ENCODE measurements at places on chromosomes 5 and 9.

DNA sequence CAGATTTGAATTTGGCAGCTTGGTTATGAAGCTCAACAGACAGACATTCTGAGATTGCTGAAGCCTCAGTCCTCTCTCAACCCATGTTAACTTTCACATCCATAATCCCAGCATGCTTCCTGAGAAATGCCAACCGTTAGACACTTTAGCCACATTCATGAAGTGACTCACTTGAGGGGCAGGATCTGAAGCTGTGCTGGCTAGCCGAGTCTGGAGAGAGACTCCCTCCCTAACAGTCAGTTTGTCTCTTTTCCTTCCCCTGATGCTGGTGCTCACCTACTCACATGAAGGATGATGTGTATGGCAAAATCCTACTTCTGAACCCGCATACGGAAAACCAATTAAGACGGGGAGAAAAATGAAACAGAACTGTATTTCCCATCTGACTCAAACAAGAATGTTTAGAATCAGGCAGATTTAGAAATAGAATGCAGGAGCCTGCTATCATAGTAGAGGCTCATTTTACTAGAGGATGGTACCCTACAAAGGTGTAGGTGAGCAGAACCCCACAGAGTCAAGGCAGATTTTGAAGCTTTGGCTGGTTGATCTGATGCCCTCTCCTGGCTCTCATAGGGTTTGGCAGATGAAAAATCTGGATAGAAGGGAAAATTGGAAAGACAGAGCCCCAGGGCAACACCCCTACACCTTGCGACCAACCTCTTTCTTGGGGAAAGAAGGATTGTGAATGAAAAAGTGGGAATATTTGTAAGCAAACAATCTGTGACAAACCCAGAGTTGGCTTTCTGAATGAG is 150.9 kb upstream of the LHFPL2 start:
- DNase-seq = peak; percentile 44

GRCh38 chr5:142428036-142428772 is 103.4 kb upstream of the SPRY4 start:
- DNase-seq = no peak

DNA sequence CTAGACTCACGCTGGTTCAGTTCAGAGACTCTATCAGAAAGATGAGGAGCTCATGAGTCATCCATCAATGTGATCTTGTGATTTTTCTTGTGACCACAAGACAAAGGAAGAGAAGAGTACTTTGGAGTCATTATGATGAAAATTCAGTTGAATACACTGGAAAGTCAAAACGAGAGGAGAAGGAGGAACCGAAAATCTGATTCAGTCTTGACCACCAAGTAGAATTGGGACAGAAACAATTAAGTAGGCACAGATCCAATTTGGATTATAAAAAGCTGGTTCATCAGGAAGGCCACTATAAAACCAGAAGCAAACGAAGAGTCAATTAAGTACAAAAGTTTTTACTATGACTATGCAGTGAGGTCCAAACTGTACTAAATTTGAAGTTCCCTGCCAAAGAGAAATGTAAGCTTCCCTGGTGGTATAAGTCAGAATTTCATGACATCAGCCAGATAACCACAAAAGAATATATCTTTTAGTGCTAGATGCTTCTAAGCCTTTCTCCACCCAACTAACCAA is 90.9 kb downstream of the THBS4 start:
- DNase-seq = peak; percentile 44

DNA sequence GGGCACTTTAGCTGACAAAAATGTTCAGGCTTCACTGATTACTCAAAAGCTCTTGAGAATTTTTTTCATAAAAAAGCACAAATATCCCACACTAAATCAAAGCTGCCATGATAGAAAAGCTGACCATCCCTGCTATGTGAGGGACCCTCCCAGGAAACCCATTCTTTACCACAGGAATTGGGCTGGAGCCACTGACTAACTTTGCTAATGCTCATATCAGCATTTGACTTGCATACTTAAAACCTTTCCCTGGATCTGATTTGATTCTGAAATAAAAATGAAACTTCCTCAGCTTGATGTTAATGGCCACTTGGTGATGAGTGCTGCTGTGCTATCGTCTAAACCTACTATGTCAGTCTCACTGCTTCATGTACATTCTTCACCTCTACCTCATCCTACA is 243.6 kb downstream of the PRELID2 start:
- DNase-seq = no peak

GRCh38 chr9:126671381-126671831 is 57.7 kb downstream of the LMX1B start:
- no peak for DNase-seq

DNA sequence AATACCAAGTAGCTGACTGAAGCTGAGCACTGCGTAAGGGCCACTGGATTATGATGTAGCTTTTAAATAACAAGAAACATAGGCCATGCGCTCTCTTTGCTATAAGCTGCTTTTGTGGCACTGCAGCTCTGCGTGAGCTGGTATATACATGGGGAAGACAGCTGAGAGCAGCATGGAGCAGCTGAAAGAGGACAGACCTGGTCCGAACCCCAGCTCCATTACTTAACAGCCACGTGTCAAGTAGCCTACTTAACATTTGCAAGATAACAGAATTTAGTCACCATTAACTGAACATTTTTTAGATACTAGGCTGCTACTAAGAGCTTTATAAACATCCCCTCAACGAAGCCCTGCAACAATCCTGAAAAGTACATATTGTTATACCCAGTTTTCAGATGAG is 69.3 kb downstream of the PTPN3 start:
- no peak for DNase-seq

- no peak for DNase-seq
These were observed 153.3 kb downstream of the SLF1 start for GRCh38 chr5:94771742-94772141.
